Activated T-cell treated with anti-CD3 and anti-CD28 coated beads for 4 hours (primary cell): ENCODE measurements at places on chromosomes 1 and 21.

DNA sequence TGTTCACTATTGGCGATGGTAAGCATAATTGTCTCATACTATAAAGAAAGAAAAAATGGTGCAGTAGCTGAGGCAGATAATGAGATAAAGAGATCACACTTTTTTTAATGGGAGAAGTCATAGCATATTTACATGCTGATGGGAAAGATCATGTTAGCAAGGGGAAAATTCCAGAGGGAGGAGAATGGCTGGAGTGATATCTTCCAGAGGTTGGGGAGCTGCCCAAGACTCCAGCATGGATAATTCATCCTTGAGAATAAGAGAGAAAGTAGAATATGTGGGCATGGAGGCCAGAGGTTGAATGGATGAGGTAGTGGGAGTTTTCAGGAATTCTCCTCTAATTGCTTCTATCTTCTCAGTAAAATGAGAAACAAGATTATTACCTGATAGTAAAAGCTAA lies 45.8 kb upstream of the RGS1 start:
- DNase-seq, result no peak

DNA sequence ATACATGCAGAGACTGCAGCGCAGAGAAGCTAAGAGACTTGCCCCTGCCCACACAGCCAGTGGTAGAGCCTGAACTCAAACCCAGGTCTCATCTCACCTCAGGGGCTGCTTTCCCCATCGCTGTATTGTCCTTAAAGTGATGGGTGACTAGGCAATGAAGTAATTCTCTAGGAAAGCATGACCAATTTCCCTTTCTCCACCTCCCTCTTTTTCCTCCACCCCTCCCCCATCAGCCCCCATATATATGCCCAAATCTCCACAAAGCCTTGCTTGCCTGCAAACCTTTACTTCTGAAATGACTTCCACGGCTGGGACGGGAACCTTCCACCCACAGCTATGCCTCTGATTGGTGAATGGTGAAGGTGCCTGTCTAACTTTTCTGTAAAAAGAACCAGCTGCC lies at the start of gene IL24:
TSS of gene IL24 (plus strand) at position 269 of the 400 bp plus-strand sequence. CDS start 390 bp downstream, outside the sequence.
- no peak for DNase-seq

DNA sequence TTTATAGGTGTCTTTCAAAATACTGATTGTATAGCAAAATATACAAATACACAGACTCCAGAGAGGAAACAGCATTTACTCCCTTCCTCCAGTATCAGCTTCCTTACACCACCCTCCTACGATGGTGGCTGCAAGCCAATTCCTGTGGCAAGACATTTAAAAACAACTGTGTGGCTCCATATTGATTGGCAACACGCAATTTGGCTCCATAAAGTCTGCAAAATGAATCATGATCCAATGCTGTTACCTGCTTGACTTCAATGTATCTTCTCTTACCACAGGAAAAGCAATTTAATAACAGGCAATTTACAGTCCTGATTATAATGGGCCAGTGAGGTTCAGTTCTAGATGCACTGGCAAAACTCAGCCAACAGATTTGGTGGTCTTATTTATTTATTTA lies 19.7 kb upstream of the ATP6V1G3 start:
- DNase-seq, result no peak

GRCh38 chr1:237891979-237892378 lies 1.3 kb upstream of the ZP4 start:
- DNase-seq, result no peak

- no peak for DNase-seq
These were observed 104.0 kb upstream of the OLIG2 start for GRCh38 chr21:32921632-32922230.

- no peak for DNase-seq
These were observed 350.6 kb upstream of the RUNX1 start for GRCh38 chr21:35399706-35400105.

- DNase-seq, result no peak
These were observed 75.8 kb downstream of the ITPKB start for GRCh38 chr1:226663327-226663704.

DNA sequence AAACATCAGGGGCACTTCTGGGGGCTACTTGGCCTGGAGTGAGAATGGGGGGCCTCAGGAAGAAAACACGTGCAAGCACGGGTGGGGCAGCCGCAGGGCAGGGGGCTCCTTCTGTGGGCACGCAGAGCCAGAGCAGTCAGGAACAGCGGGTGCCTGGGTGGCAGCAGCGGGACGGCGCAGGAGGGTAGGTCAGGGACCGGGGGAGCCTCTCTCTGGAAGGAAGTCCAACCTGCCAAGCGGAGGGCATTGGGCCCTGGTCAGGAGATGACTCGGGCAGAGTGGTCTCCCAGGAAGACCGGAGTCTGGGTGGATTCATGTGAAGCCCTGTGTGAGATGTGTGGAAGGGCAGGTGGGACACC lies 27.1 kb downstream of the CTNNBIP1 start:
- no peak for DNase-seq

DNA sequence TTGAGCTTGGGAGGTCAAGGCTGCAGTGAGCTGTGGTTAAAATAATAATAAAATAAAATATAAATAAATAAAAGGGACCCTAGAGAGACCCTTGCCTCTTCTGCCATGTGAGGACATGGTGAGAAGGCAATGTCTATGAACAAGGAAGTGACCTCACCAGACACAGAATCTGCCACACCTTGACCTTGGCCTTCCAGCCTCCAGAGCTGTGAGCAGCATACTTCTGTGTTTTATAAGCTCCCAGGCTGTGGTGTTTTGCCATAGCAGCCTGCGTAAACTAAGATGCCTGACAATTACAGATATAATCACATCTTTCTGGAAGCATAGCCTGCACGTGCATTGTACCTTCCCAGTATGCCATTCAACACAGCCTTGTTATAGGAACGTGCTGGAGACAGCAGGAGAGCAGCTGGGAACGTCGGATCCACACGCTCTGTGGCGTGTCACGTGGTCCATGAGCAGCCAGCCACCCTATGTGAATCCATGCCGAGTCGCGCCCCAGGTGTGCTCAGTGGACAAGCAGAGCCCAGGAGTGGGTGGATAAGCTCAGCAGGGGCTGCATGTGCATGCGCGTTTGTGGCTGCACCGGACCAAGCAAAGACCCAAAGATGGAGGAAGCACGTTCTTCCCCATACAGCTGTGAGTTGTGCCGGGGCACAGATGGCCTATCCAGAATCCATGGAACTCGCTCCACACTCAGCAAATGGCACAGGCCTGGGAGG lies 17.8 kb downstream of the WNT9A start:
- no peak for DNase-seq

DNA sequence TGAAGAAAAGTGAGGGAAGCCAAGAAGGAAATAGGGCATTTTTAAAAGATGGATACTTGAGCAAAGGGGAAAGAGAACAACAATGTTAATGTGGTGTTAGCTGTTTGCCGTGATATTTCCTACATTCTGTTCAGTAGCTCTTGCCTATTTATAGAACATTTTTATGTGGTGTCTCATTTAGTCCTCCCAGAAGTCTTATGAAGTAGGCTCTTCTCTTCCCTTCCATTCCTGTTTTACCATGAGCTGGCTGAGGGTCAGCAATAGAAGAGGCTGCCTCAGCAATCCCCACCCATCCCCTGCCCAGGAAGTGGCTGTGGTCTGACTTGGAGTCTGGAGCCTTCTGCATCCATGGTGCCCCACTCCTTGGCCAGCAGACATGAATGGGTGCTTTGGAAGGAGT lies 60.1 kb downstream of the KIAA0040 start:
- no peak for DNase-seq

DNA sequence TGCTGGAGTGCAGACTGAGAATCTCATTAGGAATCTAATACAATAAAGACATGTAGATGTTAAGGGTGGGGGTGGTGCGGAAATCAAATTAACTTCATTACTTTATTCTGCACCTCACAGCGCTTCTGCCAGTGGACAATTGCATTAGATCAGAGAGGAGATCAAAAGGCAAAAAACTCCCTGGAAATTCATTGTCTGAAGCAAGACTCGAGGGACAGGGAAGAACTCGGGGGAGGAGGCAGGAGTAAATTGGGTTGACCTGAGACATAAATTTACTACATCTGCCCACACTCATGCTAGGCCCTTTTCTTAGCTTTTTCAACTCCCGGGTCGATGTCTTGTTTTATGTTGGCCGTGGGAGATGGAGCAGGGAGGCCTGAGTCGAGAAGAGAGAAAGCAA lies 315.4 kb downstream of the SPATA17 start:
- no peak for DNase-seq

- peak; percentile 61 for DNase-seq
These were observed 101.2 kb upstream of the COL6A1 start for GRCh38 chr21:45880097-45881068.

- DNase-seq, result no peak
These were observed 11.0 kb downstream of the SCP2 start for GRCh38 chr1:52938183-52938451.

DNA sequence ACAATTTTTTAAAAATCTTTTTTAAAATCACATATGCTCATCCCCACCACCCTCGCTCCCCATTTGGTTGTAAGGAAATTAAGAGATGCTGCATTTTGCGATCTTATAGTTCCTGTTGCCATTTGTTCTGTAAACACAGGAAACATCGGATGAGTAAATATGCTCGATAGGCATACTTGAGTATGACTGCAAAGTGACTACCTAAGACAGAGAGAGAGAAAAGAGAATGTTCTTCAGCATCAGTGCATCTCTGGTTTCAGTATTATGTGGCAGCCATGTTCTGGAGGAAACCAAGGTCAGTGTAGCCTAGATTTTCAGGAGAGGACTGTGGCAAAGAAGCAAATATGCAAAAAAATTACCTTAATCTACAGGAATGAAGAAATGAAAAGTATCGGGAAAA lies 265.5 kb upstream of the FMN2 start:
- no peak for DNase-seq

DNA sequence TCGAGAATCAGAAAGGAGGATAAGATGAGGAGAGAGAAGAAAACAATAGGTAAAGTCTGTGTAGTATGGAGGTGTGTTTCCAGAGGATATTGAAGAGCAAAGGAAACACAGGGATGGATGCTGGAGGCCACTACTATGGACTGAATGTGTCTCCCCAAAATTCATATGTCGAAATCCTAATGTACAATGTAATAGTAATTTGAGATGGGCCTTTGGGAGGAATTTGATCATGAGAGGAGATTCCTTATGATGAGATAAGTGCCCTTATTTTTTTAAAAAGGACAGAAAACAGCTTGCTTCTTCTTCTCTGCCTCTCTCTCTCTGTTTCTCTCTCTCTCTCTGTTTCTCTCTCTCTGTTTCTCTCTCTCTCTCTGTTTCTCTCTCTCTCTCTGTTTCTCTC lies 602.2 kb upstream of the ADAMTS5 start:
- no peak for DNase-seq

GRCh38 chr1:24540051-24540905 lies 15.6 kb upstream of the NCMAP start:
- DNase-seq, result no peak

GRCh38 chr21:17799414-17800164 lies 19.6 kb downstream of the C21orf91 start:
- DNase-seq, result no peak

- no peak for DNase-seq
These were observed 16.7 kb downstream of the LURAP1 start for GRCh38 chr1:46219551-46220520.

DNA sequence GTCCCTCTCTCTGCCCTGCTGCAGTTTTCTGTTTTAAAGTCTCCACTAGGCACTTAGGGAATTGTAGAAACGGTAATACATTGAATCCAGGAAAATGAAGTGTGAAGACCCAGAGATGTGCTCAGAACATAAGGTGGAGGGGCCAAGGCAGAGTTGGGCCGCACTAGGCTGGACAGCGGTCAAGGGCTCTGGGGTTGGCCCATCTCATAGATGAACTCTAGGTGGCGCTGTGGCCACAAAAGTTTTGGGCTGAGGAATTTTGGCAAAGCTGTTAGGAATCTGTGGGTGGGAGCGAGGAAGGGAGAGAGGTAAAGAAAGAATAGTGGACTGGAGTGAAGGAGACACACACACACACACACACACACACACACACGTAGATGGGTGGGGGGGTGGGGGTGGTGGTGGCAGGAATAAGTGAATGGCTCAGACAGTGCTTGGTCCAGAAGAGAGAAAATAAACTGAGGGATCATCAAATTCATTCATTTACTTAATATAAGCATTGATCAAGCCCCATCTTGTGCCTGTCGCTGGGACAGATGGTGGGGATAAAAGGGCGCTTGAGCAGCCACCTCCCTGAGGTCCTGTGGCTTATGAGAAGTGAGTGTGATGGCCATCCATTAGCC lies 258.5 kb downstream of the TRABD2B start:
- no peak for DNase-seq

DNA sequence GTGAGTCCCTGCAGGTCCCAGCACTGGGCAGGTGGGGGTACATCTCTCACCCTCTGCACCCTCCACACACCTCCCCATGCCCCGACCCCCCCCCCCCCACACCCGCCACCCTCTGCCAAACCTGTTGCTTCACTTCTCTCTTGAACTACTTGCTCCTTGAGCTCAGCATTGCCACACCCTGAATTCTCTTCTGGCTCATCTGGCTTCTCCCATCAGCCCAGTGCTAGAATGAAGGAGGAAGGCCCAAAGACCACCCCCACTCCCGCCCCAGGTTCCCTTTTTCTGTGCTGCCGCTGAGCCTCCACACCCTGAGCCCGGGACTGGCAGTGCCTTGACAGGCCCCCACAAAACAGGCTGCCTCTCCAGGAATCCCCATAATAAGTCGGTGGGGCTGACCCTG lies 6.4 kb upstream of the TNNI1 start:
- DNase-seq, result no peak

GRCh38 chr1:243939167-243939848 lies 89.3 kb upstream of the AKT3 start:
- DNase-seq, result no peak

GRCh38 chr1:53628286-53628955 lies 110.5 kb downstream of the GLIS1 start:
- DNase-seq, result no peak

DNA sequence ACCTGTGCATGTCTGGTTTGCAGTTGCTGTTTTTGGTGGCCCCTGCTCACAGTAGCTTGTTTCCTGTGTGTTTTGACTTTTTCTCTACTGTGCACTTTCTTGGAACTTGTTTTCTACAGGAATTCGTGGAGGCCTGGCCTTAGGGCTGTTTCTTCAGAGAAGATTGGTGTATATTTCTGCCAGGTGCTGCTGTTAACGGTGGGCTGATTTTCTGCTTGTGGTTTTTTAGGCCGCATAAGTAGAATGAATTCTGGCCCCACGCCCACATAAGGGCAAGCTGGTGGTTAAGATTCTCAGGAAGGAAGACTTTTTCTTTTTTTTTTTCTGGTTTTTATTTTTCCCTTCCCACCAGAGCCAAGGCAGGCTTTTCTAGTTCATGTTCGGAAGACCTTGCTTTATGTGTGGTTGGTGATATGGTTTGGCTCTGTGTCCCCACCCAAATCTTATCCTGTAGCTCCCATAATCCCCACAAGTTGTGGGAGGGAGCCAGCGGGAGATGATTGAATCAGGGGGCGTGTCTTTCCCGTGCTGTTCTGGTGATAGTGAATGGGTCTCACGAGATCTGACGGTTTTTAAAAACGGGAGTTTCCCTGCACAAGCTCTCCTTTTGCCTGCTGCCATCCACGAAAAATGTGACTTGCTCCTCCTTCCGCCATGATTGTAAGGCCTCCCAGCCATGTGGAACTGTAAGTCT lies 71.5 kb upstream of the DISP3 start:
- DNase-seq, result no peak
